ENCODE measurements at places on chromosomes 5 and 9.

- DNase-seq = no peak
Observed at GRCh38 chr5:67315082-67315989, 118.7 kb upstream of the CD180 start.

DNA sequence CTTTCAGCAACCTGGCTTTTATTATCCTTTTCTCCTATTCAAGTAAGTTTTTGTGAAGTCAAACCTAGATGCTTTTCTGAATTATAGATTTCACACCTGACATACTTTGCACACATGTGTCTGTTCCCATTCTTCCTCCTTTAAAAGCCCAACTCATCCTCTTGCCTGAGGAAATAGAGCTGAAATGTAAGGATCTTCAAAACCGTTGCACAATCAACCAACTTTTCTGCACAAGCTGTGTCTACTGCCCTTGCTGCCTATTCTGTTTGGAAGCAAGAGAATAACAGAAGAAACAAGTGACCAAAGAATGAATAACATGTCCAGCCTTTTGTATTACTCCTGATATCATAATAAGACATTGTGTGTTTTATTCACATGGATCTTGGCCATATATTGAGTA is 95.1 kb upstream of the ITGA1 start:
- DNase-seq = no peak

DNA sequence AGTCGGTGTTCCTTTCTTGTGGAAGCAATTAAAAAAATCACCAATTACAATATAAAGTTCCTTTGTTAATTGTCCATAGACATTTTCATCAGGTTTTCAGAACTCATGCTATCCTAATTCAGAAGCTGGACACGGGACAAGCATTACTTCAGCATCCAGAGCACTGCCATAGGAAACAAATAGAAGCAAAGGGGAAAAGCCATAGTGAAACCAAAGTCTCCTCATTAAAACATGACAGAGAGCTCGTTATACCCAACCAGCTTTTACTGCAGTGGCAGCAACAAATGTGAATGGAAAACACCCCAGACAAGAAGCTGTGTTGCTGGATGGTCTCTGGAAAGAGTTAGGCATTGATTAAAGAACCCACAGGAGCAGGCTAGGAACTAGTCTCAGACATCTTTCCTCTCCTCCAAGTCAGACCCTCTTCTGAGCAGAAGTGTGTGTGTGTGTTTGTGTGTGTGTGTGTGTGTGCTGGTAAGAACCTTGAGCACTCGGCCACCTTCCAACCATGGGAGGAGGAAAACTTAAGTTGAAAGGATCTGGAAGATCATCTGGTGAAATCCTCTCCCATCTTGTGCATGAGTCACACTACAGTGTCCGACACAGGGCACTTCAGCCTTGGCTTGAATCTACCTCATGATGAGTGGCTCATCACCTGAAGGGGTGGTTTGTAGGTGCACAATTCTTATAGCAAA is 162.6 kb upstream of the ADAMTS16 start:
- DNase-seq = no peak

DNA sequence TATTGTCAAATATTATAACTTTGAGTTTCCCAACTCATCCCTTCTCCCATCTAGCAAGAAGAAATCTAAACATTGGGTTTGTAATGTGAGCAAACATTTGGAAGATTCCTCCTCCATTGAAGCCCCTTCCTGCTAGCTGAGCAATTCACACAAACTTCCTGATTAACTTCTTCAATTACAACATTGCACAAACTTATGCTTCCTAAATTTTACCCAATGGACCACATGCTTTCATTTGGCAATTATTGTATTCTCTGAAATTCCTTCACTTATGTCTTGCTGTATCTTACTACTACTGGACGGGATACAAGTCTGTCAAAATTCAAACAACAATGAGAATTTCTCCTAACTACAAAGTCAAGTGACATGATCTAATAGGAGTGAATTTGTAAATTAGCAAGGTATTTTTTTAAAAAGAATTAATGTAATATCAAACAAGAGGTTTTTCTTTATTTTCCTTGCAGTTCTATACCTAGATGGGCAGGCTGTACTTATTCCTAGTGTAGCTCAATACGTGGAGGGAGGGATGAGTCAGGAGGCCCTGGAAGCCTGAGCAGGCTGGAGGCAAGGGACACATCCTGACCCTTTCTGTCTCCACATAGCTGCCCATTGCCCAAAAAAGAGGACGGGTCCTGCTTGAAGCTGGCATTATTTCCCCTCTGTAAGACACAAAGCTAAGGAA is 11.8 kb upstream of the IFNW1 start:
- DNase-seq = no peak

DNA sequence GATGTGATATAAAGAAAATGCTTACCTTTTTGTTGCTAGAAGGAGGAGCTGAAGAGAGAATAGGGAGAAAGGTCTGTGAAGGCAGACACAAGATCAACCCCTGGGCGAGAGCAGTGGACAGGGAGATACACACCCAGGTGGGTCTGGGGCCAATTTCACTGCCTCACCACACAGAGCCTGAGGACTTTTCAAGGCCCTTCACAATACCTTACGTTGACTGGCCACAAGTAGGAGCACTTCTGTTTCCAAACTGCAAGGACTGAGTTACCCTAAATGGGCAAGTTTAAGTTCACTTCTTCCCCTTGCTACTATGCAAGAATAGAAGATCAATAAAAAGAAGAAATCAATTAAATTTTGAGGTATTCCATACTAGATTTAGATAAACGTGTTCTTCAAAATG is 174.5 kb upstream of the SLC12A2 start:
- no peak for DNase-seq

DNA sequence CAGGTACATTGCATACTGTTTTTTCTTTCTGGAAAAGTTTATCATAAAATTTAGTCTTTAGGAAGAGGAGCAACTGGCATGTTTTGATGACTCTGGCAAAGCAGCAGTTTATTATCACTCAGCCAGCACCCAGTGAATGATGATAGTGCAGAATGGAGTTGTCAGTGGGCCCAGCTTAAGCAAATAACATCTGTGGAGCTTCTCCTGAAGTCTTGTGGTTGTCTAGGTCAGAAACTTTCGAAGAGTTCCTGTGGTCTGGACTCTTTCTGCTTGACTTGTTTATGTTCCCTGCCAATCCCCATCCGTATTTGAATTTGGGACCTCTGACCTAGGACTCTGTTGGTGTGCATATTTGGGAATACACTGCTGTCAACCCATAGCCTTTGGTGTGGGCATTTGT is 38.1 kb upstream of the C5orf47 start:
- DNase-seq = no peak

GRCh38 chr5:109566361-109566760 is 123.4 kb upstream of the MAN2A1 start:
- no peak for DNase-seq

GRCh38 chr9:135087489-135087792 is at the start of gene OLFM1:
Gene OLFM1, plus strand, starts transcription at chr9:135087668. Its CDS starts 322 bp downstream, at chr9:135087990.
- peak; percentile 30 for DNase-seq

DNA sequence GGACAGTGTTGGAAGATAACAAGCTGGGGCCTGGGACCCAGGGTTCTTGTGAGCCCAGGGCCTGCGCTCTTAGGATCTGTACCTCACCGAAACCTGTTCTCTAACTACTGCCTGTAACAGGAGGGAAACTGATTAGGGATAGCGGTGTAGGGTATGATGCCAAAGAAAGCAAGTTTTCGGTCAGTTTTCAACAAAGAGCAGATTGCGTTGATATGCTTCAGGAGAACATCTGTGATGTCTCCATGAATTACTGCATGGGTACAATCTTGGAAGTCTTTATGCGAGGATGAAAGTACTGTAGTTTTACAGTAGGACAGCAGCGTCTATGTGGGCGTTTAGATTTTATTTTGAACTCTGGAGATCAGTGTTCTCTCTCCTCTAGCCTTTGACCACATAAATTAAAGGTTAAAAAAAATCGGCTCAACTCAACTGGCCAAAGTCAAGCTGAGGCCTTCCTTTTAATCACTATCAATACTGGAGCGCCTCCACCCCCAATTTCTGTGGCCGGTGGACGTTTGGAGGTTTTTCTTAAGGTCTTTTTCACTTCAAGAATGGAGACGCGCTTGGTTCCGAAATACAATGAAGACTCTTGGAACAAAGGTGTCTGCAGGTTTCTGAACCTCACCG is 3.0 kb downstream of the NFIL3 start:
- no peak for DNase-seq

GRCh38 chr5:21882074-21882745 is 970.9 kb downstream of the CDH12 start:
- peak; percentile 39 for DNase-seq

DNA sequence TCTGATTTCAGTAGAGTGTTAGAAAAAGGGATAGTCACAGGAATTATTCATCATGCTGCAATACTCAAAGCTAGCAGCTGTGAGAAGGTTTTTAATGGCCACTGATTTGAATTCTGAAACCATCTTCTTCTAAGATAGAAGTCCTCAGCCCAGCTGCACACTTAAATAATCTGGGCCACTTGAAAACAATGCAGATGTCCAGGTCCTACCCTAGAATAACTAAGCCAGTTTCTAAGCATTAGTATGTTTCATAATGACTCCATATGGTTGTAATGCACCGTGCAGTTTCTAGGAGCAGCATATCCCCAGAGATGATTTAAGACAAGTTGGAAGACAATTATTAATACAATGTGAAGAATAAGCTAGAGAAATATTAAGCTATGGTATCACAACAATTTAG is 159.9 kb upstream of the FBXL17 start:
- DNase-seq = no peak

DNA sequence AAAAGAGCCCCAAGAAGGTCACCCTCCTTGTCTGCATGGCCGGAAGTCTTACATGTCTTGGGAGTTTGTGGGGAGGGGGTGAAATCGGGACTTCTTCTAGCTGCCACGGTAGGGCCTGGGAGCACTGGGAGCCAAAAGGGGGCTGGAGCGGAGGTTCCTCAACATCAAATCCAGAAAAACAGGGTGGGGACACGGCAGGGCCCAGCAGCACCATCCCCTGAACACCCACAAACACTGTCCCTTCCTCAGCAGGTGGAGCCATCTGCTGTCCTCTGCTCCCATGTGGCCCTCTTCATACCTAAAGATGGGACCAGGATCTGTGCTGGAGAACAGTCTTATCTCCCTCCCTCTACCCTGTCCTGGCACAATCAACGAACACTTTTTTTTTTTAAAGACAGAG is 2.7 kb downstream of the TERT start:
- DNase-seq = peak; percentile 44

GRCh38 chr9:112041536-112042243 is 133.4 kb downstream of the SUSD1 start:
- DNase-seq = no peak

DNA sequence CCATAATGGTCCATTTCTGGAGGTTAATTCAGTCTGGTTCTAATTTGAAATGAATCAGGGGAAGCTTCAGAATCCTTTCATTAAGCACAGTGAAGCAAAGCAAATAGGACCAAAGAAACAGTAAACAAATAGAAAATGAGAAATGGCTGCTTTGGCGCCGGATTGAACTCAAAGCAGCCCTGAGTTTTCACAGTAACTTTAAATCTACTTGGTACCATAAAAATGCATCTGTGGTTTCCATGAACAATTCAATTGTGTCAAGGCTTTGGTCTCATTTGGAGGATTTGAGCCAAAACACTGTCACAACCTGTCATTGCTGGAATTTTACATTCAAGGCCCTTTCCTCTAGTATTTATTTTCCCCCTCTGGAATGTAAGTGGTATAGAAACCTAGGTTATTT is 25.9 kb upstream of the DAPK1 start:
- no peak for DNase-seq

DNA sequence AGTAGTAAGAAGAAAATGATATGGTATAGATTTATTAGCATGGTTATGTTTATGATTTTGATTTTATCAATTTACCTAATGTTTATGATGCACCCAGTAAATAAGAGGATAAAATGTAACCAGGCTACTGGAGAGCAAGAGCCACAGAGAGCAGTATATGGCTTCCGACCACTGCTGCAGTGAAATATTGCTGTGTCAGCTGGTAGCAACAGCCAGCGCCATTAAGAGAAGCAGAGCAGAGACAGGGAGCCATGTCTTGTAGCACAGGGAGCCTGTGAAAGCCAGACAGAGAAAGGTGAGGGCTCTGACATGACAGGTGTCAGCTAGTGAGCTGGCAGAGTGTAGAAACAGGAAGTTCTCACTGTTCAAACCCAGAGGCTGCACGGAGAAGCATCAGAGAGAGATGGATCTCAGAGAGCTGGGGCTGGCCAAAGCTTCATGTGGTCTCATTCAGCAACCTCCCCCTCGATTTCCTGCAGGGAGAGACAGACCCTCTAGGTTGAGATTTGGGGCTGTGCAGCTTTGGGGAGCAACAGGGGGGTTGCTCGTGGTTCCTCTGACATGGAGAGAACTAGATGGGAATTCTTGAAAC is 202.1 kb downstream of the MED10 start:
- no peak for DNase-seq

DNA sequence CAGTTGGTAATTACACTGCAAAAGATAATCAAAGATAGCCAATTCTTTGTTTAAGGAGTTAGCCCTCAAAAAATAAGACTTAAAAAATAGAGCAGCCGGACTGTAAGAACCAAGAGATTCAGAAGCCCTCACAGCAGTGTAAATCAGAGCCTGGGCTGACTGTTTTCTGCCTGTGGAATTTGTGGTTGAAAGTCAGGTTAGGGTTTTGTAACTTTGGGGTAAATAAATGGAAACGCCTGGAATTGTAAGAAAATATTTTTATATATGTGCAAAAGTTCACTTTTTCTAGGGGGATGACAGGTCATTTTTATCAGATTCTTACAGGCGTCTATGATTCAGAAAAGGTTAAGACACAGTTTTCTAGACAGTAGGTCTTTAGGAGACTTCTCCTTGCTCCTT is 35.6 kb downstream of the KLHL3 start:
- no peak for DNase-seq

GRCh38 chr5:123454259-123454911 is 31.2 kb upstream of the CEP120 start:
- DNase-seq = no peak

GRCh38 chr9:18545636-18546360 is 71.8 kb downstream of the ADAMTSL1 start:
- DNase-seq = no peak

DNA sequence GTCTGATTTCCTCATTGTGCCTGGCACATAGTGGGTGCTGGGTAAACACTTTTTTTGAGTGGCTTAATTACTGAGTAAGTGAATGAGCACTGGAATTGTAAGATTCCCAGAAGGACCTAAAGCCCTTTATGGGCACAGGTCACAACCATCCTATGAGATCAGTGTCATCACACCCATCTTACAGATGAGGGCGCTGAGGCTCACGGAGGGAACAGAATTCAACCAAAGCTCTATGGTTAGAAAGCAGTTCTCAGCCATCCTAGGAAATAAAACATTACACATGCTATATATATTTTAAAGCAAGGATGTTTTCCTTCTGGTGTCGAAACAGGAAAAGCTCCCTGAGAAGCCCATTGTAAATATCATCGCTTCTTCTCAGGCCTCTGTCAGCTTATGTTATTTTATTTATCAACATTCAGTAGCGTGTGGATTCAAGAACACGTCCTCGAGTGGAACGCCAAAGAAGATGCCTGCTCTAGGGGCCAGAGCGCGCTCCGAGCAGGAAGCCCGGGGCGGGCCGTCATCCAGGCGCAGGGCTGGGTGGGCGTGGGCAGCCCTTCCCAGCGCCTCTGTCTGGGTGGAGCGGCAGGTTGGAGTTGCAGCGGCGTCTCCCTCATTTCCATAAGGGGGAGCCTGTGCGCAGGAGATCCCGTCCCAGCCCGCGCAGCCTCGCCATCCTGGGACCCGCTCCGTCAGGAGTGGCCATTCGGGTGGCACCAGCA is 155.8 kb upstream of the SMIM23 start:
- DNase-seq = peak; percentile 18

All from SHP77 (cell line).